ENCODE measurements at places on chromosomes 4 and X. TPM values are rescaled to one million over a fixed set of nuclear protein-coding genes. Genes with fewer than 3 reads are reported as not detected.

FAT1 gene
- total RNA-seq, result 47.1 TPM

MGARP gene
- 2.2 TPM for total RNA-seq

BRCC3 gene
- total RNA-seq, result 11.5 TPM

SORCS2 gene
- 5.4 TPM for total RNA-seq

SLC6A8 gene
- 29.2 TPM for total RNA-seq

CFI gene
- 15.0 TPM for total RNA-seq

RAP2C gene
- 11.8 TPM for total RNA-seq

SPIN2A gene
- total RNA-seq, result 2.5 TPM

EXOSC9 gene
- total RNA-seq, result 10.6 TPM

TLR10 gene
- total RNA-seq, result not detected

MAGIX gene
- 2.2 TPM for total RNA-seq

MSANTD1 gene
- total RNA-seq, result 0.49 TPM

MAGEA11 gene
- not detected for total RNA-seq

PROM1 gene
- not detected for total RNA-seq

ARHGAP24 gene
- total RNA-seq, result 40.0 TPM

SHROOM2 gene
- total RNA-seq, result 8.8 TPM

CTAG2 gene
- total RNA-seq, result not detected

CDKN2AIP gene
- total RNA-seq, result 15.0 TPM

ERAS gene
- not detected for total RNA-seq

TENM3 gene
- 11.0 TPM for total RNA-seq

REELD1 gene
- 0.74 TPM for total RNA-seq

ADH4 gene
- 10.8 TPM for total RNA-seq

MCF2 gene
- 0.25 TPM for total RNA-seq

SPANXD gene
- total RNA-seq, result not detected
